CD4-positive, alpha-beta T cell treated with Interleukin-21 for 1 hour (primary cell): ENCODE measurements at places on chromosomes 16 and 17.

DNA sequence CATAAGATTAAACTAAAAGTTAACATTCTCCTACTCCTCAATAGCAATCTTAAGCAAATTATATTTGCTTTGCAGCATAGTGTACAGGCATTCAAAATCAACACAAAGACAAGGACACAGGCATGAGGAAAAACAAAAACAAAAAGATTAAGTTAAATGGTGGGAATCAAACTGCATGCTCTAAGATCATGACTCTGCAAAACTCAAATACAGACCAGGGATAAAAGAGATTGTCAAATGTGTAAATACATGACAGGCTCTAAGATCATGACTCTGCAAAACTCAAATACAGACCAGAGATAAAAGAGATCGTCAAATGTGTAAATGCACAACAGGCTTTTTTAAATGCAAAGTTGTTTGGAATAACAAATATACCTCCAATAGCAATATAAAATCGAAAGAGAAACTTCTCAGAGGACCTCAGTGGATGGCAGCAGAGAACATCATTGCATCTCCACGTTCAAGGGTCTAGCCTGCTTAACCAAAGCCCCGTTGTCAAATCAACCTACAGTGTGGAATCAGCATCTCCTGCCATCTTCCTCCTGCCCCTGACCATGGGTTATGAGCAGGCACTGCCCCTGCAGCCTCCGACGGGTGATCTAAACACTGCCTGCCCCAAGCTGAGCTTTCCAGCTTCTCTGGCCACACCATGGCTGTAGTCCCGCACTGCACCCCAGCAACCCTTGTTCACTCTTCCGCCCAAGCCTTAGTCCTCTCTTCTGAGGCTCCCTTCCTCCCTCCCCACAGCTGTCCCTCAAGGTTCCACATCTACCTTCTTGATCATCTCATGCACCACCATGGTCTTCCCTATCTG lies 446.1 kb downstream of the SOX9 start:
- no peak for DNase-seq

- DNase-seq = no peak
These were observed 33.8 kb downstream of the MPRIP start for GRCh38 chr17:17076066-17076465.

DNA sequence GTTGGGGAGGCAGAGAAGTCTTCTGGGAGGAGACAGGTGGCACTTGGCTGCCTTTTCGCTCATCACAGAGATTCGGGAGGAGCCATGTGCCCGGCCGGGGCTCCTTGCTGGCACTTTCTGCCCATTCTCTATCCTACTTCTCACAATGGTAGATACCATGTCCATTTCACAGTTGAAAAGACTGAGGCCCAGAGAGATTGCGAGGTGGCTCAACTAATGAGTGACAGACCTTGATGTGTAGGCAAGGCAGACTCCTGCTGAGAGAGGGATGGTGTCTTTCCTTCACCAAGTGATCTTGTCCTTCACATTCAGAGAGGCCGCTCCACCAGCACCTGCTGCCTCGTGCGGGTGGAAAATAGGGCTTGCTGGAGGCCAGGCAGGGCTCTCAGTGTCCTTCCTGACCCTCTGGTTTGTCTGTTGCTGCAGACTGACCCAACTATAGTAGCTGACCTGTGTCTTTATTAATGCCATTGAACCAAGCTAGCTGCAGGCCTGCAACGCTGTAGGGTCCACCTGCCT lies 42.1 kb downstream of the MPRIP start:
- DNase-seq = no peak

DNA sequence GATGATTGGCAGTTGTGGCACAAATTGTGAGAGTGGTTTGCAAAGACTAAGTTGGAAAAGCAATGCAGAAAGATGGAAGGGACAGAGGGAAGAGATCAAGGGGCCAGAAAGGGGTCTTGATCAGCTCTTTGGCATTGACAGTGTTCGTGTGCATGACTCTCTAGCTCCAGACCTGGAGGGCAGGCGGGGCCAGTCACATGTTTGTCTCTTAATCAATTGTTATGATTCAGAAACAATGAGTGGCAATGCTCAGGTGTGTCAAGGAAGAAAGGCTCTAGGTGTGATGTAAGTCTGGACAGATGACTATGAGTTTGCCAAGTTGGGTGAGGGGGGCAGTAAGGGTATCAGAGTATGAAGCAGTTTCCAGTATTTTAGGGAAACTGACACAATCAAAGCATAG lies 32.1 kb downstream of the WSB1 start:
- no peak for DNase-seq

GRCh38 chr16:31291376-31291775 lies 31.6 kb downstream of the ITGAM start:
- no peak for DNase-seq

- DNase-seq = no peak
These were observed 3.3 kb upstream of the CCDC57 start for GRCh38 chr17:82215972-82216300.

- no peak for DNase-seq
These were observed 5.9 kb downstream of the CCL7 start for GRCh38 chr17:34275881-34276280.

DNA sequence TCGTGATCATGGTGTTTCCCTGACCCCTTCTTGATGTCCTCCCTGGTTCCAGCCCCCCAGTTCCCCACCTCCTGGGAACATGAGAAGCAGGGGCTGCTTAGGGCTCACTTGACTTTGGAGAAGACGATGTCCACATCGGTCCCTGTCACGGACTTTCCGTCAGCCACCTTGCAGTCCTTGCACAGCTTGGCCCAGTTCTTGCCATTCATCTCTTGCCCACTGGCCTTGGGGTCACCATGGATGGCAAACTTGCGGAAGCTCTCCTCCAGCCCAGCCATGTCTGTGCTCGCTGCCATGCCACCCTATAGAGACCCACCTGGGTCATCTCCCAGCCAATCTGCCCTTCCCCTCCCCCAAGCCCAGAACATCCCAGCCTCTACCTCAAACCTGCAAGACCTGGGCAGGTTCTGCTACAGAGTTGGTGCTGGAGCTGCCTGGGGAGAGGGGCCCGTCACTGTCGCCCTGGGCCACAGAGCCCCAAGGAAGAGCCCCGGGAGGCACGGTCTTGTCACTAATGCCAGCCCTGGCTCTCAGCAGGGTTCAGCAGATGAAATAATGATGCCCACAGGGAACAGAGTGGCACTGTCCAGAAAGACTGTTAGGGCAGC lies 2.4 kb downstream of the TPPP3 start:
- no peak for DNase-seq

GRCh38 chr17:57948555-57949420 lies 6.4 kb downstream of the CUEDC1 start:
- DNase-seq = no peak

- DNase-seq = peak; percentile 34
These were observed 84.8 kb downstream of the CDYL2 start for GRCh38 chr16:80719573-80719972.

GRCh38 chr17:76598004-76598439 lies 12.4 kb upstream of the ST6GALNAC2 start:
- DNase-seq = no peak

DNA sequence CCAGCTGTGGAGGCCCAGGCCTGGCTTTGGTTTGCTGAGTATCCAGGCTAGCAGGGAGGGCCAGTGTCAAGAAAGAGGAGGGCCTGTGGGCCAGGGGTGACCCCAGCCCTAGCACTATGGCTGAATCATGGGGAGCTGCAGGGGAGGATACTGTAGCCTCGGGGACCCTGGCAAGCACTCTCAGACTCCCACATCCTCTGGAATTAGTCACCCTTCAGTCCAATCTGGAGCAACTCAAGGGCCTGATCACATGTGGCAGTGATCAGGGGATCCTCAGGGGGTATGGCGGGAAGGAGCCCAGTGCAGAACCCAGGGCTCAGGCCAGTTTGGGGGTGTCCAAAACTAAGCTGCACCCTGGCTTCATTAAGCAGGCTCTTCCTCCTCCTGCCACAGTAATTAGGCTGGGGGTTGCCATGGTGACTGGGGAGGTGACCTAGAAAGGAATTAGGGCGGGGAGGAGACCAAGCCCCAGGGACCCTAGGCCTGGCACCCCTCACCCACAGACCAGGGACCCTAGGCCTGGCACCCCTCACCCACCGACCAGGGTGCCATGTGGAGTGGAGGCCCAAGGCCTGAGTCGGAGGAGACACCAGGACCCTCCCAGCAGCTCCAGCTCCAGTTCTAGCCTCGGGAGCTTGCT lies 5.8 kb downstream of the NLGN2 start:
- no peak for DNase-seq

GRCh38 chr16:63922560-63922959 lies 1199.3 kb downstream of the CDH11 start:
- DNase-seq = no peak

DNA sequence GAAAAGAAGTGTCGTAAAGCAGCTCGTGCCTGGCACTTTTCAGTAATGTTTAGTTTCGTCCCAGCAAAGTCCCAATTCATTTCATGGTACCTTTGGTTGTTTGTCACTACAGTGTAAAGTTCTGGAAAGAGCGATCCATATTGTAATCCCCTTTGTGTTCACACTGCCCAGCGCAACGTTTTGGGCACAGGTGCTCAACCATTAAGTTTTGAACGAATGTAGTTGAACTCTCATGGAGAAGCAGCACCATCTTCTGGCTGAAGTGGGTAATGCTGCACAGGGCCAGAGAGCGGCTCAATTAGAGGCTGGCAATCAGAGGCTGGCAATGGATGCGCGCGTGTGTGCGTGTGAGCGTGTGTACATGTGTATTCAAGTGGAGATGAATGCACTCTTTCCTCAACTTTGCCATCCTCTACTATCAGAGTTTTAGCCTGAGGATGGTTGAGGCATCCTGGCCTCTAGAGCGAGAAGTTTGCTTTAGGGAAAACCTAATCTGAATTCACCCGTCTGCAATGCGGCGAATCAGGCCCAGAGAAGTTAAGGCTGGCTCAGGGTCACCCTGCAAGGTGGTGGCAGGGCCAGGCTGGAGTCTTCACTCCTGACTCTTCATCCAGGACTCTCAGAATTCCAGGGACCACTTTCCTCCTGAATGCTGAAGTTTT lies 29.9 kb downstream of the DYNLL2 start:
- peak; percentile 85 for DNase-seq

- DNase-seq = no peak
These were observed 6.7 kb upstream of the GSG1L start for GRCh38 chr16:28069971-28070794.

- no peak for DNase-seq
These were observed 13.0 kb upstream of the LYRM9 start for GRCh38 chr17:27906226-27906580.

GRCh38 chr16:23868136-23868535 lies 32.4 kb downstream of the PRKCB start:
- DNase-seq = no peak

- DNase-seq = no peak
These were observed 1.4 kb upstream of the TMEM132E start for GRCh38 chr17:34578016-34578415.

GRCh38 chr16:10729104-10730048 lies 14.3 kb upstream of the NUBP1 start:
- no peak for DNase-seq

- no peak for DNase-seq
These were observed 46.9 kb upstream of the SIAH1 start for GRCh38 chr16:48432136-48432535.

DNA sequence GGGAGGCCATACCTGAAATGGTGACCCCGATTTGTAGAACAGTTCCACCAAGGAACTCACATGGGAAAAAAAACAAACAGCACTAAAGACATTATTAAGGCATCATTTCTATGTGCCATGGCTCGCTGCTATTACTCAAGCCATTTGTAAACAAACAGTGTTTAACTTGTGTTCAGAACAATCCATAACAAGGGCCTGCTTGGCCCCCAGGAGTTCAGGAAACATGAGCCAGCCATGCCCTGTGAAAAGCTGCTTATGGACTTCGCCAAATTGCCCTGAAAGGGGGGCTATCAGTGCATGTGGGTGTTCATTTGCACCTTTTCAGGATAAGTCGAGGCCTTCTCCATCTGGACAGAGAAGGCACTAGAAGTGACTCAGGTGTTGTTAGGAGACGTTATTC lies 8.0 kb downstream of the POLR3K start:
- DNase-seq = no peak

DNA sequence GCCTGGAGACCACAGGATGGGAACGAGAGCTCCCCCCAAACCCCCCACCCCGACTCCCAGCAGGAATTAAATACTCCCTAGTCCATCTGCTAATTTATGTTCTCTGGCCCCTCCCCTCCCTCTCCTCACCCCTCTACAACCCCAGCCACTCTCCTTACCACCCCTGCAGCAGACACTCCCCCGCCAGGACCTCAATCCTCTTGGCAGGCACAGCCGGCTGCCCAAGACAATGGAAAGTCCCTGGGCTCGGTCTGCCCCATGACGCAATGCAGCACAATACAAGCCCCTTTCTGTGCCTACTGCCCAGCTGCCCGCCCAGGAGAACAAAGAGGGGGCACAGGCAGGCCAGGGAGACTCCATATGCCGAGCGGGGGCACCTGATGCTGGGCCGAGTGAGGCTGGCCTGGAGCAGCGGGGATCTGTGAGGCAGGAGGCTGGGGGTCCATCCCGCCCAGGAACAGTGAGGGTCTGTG lies 30.3 kb upstream of the CDC42EP4 start:
- no peak for DNase-seq

GRCh38 chr16:11215935-11216556 lies 40.0 kb downstream of the SOCS1 start:
- no peak for DNase-seq

DNA sequence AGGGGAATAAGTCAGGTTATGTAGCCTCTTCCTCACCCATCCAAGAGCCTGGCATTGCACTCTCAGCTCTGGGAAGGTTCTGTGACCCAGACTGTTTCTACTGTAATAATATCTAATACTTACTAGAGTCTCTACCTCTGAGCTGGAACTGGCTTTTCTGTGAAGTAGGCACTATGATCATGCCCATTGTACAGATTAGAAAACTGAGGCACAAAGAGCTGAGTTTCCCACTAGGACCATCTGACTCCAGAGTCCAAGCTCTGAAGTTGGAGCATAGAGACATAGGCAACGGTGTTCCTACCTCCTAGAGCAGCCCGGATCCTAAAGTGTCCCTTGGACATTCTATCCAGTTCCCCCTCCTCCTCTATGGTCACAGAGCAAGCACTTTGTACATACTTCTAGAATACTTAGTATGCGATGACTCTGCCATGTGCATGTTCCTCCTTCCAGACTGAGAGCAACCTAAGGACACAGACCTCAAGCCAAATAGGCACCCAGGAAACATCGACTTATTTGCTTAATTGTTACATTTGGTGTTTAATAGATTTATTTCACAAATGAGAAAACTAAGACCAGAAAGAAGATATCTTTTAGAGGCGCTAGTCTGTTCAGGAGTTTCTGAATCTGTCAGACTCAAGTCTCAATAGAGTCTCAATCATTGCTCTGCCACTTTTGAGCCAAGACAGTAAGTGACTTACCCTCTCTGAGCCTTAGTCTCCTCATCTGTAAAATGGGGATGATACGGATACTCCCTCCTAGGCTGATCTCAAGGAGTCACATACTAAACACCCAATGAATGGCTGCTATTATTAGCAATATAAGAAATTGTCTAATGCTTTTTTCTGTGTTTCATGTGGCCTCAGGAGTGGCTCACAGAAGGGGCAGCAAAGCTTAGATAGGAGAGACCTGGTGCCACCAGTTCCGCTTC lies 3.6 kb downstream of the CLEC19A start:
- DNase-seq = no peak

GRCh38 chr16:77721752-77722308 lies 484 bp upstream of the NUDT7 start:
- DNase-seq = no peak
